ENCODE measurements at places on chromosomes 6 and 20.
A peak's percentile ranks its signal among the peaks of the same experiment; 100 is the strongest.

GRCh38 chr6:80742481-80742880 lies 636.0 kb downstream of the BCKDHB start:
- peak; percentile 32 for DNase-seq

DNA sequence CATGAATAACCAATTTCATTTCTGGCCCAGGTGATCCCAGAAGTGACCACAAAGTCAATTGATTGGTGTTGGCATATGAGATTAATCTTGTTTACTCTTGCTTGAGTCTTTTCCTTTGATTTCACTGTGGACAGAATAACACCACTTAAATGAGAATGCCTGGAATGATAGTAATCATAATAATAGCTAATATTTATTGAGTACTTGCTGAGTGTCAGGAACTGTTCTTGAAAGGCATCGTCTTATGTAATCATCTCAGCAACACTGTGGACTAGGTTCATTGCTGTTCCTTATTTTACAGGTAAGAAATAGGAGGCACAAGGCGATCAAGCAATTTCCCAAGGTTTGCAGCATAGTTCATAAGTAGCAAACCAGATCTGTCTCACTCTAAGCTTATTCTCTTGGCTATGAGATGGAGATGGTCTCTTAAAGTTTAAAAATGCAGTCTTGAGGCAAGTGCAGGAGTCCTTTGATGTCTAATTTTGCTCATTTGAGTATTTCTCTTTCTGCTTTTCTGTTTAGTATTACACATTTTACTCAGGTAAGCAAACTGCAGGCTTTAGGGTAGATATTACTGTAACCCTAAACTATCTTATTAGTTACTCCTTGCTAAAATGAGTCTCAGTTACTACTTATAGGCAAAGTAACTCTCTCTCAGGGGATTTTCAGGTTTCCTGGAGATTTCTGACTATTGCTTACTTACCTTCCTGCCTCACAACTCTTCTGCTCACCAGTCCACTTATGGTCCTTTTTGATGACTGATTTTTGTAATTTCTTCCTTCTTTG lies 6.3 kb downstream of the ADGRG6 start:
- DNase-seq: no peak

DNA sequence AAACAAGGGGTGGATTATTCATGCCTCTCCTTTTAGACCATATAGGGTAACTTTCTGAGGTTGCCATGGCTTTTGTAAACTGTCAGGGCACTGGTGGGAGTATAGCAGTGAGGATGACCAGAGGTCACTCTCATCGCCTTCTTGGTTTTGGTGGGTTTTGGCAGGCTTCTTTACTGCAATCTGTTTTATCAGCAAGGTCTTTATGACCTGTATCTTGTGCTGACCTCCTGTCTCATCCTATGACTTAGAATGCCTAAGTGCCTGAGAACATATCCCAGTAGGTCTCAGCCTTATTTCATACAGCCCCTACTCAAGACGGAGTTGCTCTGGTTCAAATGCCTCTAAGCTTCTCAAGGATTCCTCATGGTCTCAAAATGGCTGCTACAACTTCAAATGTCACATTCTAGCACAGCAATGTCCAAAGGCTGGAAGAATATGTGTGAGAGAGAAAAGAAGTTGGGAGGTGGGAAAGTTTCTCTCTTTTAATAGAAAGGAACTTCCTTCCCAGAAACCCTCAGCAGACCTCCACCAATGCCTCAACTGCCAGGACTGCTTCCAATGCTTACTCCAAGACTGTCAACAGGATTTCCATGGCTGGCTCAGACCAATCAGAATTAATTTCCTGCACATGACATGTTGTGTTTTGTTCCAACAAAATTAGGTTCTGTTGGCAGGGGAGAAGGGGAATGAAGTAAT lies 46.6 kb upstream of the SLC9A8 start:
- no peak for DNase-seq

GRCh38 chr20:47862574-47863240 lies 77.4 kb upstream of the SULF2 start:
- DNase-seq: no peak

DNA sequence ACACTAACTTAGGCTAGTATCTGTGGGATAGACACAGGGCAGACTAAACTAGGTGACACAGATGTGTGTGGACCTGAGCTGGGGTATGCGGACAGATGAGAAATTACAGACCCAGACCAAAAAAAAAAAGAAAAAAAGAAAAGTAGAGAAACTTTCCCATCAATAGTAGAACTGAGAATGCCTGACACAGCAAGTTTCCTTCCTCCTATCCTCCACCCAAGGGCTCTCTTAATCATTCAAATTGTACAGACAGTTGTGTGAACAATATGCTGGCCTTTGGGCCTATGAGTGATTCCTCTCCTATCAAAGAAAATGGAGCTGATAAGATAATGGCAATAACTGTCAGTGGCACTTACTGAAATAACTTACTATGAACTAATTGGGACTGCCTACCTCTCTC lies 226.7 kb upstream of the PRDM1 start:
- no peak for DNase-seq

DNA sequence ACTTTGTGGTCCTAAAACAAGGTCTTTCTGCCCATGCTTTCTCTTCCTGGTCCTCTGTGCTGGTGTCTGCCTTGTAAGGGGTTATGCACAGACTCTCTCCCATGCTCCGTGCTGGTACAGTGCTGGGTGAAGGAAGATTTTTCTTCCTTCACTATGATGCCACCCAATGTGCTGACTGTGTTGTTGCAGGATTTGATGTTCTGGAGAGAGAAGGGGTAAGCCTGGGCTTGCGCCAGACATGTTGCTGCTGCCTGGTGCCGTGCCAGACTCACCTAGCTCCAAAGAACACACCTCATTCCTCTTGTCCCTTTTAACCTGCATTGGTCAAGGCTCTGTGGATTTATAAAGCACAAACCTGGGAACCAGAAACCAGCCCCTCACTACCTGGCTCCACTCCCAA lies 28.4 kb upstream of the ARMH2 start:
- DNase-seq: no peak

GRCh38 chr6:74605922-74606581 lies 599.8 kb downstream of the COL12A1 start:
- no peak for DNase-seq

GRCh38 chr20:41398408-41398807 lies 31.8 kb upstream of the EMILIN3 start:
- no peak for DNase-seq

GRCh38 chr20:4171538-4172116 lies 156.3 kb upstream of the RNF24 start:
- no peak for DNase-seq

DNA sequence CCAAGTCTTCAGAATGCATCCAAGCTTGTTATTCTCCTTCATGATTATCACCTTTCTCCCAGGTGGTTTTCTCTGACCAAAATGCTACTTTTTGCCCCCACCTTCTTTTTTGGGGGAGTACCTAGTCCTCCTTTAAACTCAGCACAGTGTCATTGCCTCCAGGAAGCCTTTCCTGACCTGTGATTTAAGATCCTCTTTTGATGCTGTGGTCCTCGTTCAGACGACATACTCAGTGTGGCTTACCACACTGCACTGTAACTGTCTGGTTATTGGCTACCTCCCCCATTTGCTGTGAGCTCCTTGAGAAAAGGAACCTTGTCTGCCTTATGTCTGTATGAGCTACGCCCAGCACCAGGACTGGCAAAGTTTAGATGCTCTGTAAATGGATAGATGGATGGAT lies 14.6 kb downstream of the SAYSD1 start:
- no peak for DNase-seq

DNA sequence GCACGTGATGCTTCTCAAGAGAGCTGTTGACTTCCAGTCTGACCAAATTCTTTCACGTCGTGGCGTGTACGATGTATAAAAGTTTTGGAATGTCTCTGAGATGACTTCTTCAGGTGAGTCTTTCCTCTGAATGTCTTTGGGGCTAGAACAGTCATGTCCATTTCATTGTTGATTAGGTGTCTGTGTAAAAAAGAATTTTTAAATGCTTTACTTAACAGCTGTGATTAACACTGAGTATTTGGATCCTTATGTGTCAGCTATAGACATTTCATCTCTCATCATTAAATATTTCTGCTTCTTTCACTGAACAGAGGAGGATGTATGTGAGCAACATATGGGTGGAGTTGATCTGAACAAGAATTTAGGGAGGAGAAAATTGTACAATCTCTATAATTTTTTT lies 29.3 kb upstream of the KIF13A start:
- DNase-seq: no peak

- no peak for DNase-seq
Measured at GRCh38 chr6:56370127-56370540, 122.8 kb upstream of the COL21A1 start.

- DNase-seq: no peak
Measured at GRCh38 chr6:139597771-139598755, 223.6 kb upstream of the CITED2 start.

- DNase-seq: no peak
Measured at GRCh38 chr6:139508576-139508975, 134.1 kb upstream of the CITED2 start.

DNA sequence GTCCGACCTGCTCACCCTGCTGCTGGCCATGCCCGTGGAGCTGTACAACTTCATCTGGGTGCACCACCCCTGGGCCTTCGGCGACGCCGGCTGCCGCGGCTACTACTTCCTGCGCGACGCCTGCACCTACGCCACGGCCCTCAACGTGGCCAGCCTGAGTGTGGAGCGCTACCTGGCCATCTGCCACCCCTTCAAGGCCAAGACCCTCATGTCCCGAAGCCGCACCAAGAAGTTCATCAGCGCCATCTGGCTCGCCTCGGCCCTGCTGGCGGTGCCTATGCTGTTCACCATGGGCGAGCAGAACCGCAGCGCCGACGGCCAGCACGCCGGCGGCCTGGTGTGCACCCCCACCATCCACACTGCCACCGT lies 885 bp downstream of the NTSR1 start:
- DNase-seq: no peak

- no peak for DNase-seq
Measured at GRCh38 chr20:21322921-21323331, 19.8 kb downstream of the XRN2 start.

DNA sequence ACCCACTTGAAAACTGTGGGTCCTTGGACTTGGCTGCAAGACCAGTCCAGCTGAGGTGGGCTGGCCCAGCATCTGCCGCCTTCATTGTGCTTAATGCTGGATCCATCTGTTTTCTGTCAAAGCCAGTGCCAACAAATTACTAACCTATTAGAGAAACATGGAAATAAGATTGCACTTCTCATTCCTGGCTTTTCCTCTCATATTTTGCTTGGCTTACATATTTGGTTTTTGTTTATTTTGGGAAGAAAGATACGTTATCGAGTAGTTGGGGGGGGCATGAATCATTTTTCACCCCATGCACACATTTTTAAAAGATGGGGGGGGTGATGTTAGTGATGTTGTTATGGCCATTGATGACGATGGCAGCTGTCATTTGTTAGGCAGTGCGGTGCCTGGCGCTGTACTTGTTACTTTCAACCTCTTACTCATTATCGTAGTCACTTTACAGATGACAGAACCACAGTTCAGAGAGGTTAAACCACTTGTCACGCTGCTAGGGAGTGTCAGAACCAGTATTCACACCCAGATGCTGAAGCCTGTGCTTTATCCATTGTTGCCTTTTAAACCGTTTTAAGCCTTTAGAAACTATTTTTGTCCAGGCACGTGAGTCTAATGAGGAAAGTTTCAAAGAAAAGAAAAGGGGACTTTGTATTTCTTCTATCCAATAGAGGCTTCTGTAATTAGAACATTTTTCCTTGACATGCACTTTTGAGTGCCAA lies 180.0 kb downstream of the TMEM242 start:
- no peak for DNase-seq

- DNase-seq: peak; percentile 21
Measured at GRCh38 chr20:32359633-32360332, 1.7 kb downstream of the ASXL1 start.

DNA sequence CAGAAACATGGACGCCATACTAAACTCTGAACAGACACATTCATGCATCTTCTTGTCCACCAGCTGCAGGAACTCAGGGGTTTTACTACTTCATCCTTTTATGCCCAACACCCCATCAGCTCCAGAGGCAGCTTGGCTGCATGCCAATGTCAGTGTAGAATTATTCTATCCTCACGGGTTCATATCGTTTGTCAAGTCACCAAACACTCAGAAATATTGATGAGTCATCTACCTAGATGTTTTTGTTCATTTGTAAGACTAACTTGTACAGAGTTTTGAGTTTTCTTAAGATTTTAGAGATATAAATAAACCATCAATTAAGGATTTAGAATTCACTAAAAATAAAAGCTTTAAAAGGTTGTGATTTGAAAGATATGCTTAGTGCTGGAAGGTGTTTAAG lies 590.7 kb upstream of the FLRT3 start:
- no peak for DNase-seq

DNA sequence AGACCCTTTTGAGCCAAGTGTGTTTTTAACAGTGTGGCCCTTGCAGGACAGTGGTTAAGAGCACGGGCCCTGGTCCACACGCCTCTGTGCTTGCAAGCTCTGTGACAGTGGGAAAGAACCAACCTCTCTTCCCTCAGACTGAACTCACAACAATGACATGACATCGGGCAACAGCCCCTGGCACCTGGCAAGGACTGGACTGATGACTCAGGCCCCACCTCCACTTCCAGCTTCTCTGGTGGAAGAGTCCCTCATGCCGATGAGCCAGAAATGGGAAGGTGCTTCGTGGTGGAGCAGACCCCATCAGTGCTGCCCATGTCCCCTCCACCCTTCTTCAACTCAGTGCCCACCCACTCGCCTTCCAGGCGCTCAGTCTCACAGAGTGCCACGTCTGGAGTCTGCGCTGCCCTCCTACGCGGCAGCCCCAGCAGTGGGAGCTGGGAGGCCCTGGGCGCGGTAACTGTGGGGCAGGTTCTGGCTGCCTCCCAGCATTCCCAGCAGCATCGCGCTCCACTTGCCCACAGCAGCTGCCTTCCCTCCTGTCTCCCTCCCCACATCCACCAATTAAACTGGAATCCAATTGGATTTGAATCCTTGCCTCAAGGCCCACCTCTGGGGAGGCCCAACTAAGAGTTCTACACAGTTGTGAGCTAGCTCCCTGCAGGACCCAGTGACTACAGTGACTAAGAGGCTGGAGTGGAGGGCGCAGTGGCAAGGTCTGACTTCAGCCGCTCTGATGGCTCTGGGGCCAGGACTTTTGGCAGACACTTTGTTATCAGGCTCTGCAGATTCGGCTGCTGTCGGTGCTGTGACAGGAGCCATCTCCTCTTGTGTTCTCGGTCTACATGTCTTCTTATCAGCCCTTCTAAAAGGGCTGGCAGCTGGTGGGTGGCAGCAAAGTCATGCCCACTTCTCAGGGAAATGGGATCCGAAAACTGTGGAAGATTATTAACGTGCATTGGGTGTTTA lies 156.8 kb upstream of the MLN start:
- no peak for DNase-seq
